ENCODE measurements at places on chromosomes 6 and 20. TPM values are rescaled to one million over a fixed set of nuclear protein-coding genes. Genes with fewer than 3 reads are reported as not detected.
A peak's percentile ranks its signal among the peaks of the same experiment; 100 is the strongest.

Gene NNAT
- polyA plus RNA-seq: not detected

- H3K36me3 ChIP-seq: no peaks in the 10 kb centered on the region
- H3K27ac ChIP-seq: no peak overlapping the region
- DNase-seq: no peak
- no peaks in the 10 kb centered on the region for H3K4me1 ChIP-seq
- H3K4me3 ChIP-seq: no peak overlapping the region
These were observed 21.7 kb upstream of the OCSTAMP start for GRCh38 chr20:46572153-46572552.

Gene LY6G6C
- polyA plus RNA-seq: not detected

- no peak overlapping the region for H3K4me3 ChIP-seq
- no peak for DNase-seq
- no peak overlapping the region for H3K27ac ChIP-seq
These were observed 63.3 kb upstream of the MAP7 start for GRCh38 chr6:136613477-136613876.

Gene EPHA7
- polyA plus RNA-seq: not detected

- peak overlapping the region; percentile 65 for H3K4me3 ChIP-seq
- peaks cover 17% of the 10 kb centered on the region for H3K4me1 ChIP-seq
- H3K36me3 ChIP-seq: no peaks in the 10 kb centered on the region
- H3K27me3 ChIP-seq: no peaks in the 10 kb centered on the region
These were observed 82.3 kb upstream of the RIPOR2 start for GRCh38 chr6:25017932-25018567.

Gene PMEPA1
- polyA plus RNA-seq: 5.0 TPM

- H3K4me1 ChIP-seq: no peaks in the 10 kb centered on the region
- no peak overlapping the region for H3K4me3 ChIP-seq
- no peak for DNase-seq
These were observed 163.1 kb downstream of the SOD2 start for GRCh38 chr6:159529934-159530333.

Gene SMOC2
- not detected for polyA plus RNA-seq

DNA sequence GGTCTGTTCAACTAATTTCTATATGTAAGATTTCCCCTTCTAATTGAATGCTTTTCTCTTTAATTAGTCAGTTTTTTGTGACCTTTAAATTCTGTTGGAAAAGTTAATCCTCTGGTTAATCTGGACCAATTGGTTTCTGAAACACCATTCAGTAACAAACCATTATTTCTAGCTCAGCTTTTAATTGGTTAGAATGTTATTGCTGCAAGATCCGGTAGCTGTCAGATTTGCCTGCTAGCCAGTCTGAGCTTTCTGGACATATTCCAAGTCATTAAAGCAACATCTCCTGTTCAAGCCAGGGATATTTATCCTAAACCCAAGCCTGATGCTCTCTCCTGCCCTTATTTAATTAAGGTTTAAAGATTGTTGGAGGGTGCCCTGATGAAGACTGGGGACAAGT, 55.1 kb upstream of the FBXL4 start:
- H3K27me3 ChIP-seq: peaks cover 5% of the 10 kb centered on the region
- H3K27ac ChIP-seq: no peak overlapping the region
- no peak for DNase-seq
- no peaks in the 10 kb centered on the region for H3K36me3 ChIP-seq
- no peak overlapping the region for H3K4me3 ChIP-seq

GRCh38 chr6:13407709-13408695, 79.4 kb downstream of the GFOD1 start:
- H3K36me3 ChIP-seq: no peaks in the 10 kb centered on the region
- no peak for DNase-seq
- H3K27me3 ChIP-seq: no peaks in the 10 kb centered on the region
- no peak overlapping the region for H3K27ac ChIP-seq

Gene PHACTR1
- polyA plus RNA-seq: 0.16 TPM

Gene RIN2
- not detected for polyA plus RNA-seq

- H3K4me1 ChIP-seq: peaks cover 23% of the 10 kb centered on the region
- no peaks in the 10 kb centered on the region for H3K27me3 ChIP-seq
- H3K36me3 ChIP-seq: peaks cover 5% of the 10 kb centered on the region
- no peak for DNase-seq
- no peak overlapping the region for H3K4me3 ChIP-seq
These were observed 26.8 kb upstream of the CRIP3 start for GRCh38 chr6:43335469-43335868.

GRCh38 chr20:48105526-48105925, 320.2 kb upstream of the SULF2 start:
- no peak overlapping the region for H3K4me3 ChIP-seq
- H3K4me1 ChIP-seq: no peaks in the 10 kb centered on the region
- no peaks in the 10 kb centered on the region for H3K36me3 ChIP-seq
- H3K27ac ChIP-seq: no peak overlapping the region

Gene PRDM1
- 15.6 TPM for polyA plus RNA-seq

Gene MMS22L
- polyA plus RNA-seq: 2.5 TPM

GRCh38 chr6:15977050-15977449, 151.8 kb upstream of the MYLIP start:
- no peak overlapping the region for H3K4me3 ChIP-seq
- no peak for DNase-seq
- peaks cover 8% of the 10 kb centered on the region for H3K27me3 ChIP-seq
- H3K36me3 ChIP-seq: no peaks in the 10 kb centered on the region
- H3K27ac ChIP-seq: no peak overlapping the region
- H3K4me1 ChIP-seq: no peaks in the 10 kb centered on the region

Gene LAMA2
- not detected for polyA plus RNA-seq

- H3K4me1 ChIP-seq: no peaks in the 10 kb centered on the region
- H3K36me3 ChIP-seq: no peaks in the 10 kb centered on the region
- no peak overlapping the region for H3K4me3 ChIP-seq
- no peaks in the 10 kb centered on the region for H3K27me3 ChIP-seq
- no peak overlapping the region for H3K27ac ChIP-seq
These were observed 6.0 kb downstream of the PNLDC1 start for GRCh38 chr6:159806021-159806458.

Gene UNC93A
- polyA plus RNA-seq: not detected

Gene DZANK1
- polyA plus RNA-seq: 0.87 TPM

DNA sequence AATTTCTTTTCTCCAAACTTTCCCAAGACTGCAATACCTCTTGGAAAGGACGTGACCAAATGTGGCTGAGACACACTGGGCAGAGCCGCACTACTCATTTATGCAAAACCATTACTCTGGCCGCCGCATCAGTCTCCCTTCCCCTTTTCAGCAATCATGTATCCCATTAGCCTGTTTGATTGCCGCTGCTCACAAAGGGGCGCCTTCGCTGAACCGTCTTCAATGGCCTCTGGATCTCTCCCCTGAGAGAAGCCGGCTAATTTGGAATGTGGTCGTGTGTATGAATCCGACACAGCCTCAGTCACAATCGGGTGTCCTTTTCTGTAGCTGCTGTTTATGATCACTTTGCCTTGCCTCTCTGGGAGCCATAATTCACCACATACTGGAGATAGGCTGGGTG, 361.1 kb downstream of the ZFAND3 start:
- H3K27ac ChIP-seq: peak overlapping the region; percentile 49
- peaks cover 5% of the 10 kb centered on the region for H3K4me1 ChIP-seq
- DNase-seq: no peak
- peaks cover 17% of the 10 kb centered on the region for H3K36me3 ChIP-seq

Gene PGC
- polyA plus RNA-seq: not detected

GRCh38 chr6:57068061-57068460, 21.6 kb downstream of the KIAA1586 start:
- no peaks in the 10 kb centered on the region for H3K4me1 ChIP-seq
- H3K4me3 ChIP-seq: no peak overlapping the region
- peaks cover 9% of the 10 kb centered on the region for H3K36me3 ChIP-seq
- no peaks in the 10 kb centered on the region for H3K27me3 ChIP-seq
- H3K27ac ChIP-seq: no peak overlapping the region

- no peaks in the 10 kb centered on the region for H3K27me3 ChIP-seq
- peaks cover 7% of the 10 kb centered on the region for H3K36me3 ChIP-seq
- no peak overlapping the region for H3K4me3 ChIP-seq
- no peaks in the 10 kb centered on the region for H3K4me1 ChIP-seq
- no peak overlapping the region for H3K27ac ChIP-seq
These were observed 151.0 kb downstream of the ADAT2 start for GRCh38 chr6:143299253-143300166.

DNA sequence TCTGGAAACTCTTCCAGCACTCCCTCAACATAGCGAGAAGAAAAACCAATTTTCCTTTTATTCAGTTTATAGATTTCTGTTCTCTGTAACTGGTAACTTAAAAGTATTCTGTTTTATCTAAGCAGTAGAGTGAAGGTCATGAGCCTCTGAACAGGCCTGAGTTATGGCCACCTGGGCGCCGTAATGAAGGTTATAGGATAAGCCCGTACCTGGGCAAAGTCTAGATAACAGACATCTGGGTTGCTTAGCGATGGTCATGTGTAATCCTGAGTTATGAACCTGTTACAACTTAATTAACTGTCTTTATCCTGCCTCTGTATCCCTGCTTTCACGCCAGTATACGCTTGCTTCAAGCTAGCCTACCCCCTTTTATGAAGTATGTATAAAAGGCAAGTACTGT, 13.0 kb upstream of the FAM217A start:
- peaks cover 3% of the 10 kb centered on the region for H3K27me3 ChIP-seq
- H3K4me1 ChIP-seq: no peaks in the 10 kb centered on the region
- no peak overlapping the region for H3K4me3 ChIP-seq
- no peak for DNase-seq
- H3K36me3 ChIP-seq: no peaks in the 10 kb centered on the region
- H3K27ac ChIP-seq: no peak overlapping the region
